ENCODE measurements at places on chromosomes 7 and 10.

GRCh38 chr10:43292755-43293676, 26.2 kb upstream of the RASGEF1A start:
- DNase-seq = peak; percentile 61

GRCh38 chr10:95815133-95815532, 59.2 kb downstream of the ENTPD1 start:
- DNase-seq = no peak

DNA sequence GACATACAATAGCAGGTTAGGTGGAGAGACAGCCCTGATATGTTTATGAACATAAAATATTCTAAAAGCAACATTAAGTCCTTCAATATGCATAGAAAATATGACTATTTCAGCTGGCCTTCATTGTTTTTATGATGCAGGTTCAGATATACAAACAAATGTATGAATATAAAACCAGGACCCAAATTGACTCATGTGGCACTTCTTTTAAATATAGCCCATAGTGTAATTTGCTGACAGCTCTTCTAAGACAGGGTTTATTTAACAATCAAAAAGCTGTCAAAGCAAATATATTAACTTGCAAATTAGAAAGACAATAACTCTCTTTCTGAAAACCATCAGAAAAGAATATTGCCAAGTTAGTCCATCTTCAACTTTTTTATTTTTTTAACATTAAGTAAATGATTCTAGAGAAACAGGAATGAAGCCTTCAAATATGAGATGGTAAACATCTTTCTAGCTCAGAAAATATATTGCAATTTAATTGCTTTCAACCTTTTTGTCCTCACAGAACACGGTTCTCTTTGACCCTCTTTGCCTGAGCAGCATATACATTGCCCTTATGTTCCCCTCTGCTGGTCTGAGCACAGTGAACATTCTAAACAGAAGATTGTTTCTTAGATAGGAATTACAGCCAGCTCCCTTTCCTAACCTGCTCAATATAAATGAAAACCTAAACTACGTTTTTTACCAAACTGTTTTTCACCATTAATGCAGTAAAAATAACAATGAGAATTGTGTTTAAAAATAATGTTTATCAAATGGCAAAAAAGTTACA, 82.8 kb downstream of the CACNA2D1 start:
- DNase-seq = no peak

DNA sequence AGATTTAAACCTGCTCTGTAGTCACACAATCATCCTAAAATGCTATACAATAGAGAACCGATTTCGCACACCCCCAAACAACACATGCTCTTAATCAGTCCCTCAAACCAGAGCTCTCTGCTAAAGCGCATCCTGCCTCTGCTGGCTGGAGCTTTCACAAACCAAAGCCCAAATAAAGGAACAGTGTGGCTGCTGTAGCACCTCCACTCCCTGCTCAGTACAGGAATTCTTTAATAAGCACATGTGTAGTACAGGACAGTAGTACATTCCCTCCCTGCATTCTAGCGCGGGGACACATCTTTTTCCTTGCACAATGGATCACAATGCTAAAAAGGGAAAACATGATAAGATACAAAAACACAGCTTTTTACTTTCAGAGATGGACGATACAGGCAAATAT, 684.6 kb downstream of the MAGI2 start:
- DNase-seq = no peak

DNA sequence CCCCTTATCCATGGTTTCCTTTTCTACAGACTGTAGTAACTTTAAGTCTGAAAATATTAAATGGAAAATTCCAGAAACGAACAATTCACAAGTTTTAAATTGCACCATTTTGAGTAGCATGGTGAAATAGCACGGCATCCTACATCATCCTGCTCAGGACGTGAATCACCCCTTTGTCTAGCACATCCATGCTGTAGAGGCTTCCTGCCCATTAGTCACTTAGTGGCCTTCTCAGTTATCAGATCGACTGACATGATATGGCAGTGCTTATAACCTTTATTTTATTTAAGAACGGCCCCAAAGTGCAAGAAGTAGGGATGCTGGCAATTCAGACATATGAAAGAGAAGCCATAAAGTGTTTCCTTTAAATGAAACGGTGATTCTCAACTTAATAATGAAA, 82.7 kb downstream of the CPXM2 start:
- peak; percentile 88 for DNase-seq

DNA sequence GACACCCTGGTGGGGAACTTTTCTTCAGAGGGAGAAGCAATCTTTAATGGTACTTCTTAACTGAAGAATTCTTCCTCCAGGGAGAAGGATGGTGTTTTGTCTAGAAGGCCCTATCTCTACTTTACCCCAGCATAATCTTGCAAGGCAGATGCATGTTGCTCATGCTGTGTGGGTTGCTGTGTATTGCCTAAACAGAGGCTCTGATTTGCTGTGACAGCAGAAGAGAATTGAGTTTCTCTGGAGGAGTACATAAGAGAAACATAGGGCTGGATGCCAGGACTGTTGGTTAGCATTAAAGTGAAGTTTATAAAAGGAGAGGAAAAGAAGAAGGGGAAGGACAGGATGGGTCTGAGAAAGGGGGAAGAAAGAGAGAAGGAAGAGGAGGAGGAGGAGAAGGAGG, 248.1 kb upstream of the HPS1 start:
- DNase-seq = no peak

DNA sequence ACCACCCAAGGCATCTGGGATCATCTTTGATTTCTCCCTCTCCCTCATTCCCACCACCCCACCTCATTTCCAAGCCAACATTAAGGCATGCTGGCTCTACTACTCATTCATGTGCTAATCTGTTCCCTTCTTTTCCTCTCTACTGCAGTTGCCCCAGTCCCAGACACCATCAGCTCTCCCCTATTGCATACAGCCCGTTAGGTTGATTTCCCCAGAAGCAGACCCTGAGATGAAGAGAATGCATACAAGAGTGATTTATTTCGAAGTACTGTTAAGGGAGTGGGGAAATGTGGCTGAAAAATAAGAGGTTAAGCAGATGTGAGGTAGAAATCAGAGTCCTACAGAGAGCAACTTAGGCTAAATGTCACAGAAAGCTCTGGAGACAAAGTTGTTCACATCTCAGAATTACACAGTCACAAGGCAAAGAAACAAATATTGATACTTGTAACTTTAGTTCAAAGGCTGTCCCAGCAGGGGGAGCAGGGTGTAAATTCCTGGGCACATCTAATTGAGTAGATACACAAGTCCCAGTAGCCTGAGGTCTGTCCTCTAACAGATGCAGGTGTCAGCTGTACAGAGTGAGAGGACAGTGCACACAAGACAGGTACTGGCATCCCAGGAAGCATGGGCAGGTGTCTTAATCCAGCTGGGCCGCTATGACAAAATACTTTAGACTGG, 20.9 kb downstream of the AKR1D1 start:
- DNase-seq = peak; percentile 49

DNA sequence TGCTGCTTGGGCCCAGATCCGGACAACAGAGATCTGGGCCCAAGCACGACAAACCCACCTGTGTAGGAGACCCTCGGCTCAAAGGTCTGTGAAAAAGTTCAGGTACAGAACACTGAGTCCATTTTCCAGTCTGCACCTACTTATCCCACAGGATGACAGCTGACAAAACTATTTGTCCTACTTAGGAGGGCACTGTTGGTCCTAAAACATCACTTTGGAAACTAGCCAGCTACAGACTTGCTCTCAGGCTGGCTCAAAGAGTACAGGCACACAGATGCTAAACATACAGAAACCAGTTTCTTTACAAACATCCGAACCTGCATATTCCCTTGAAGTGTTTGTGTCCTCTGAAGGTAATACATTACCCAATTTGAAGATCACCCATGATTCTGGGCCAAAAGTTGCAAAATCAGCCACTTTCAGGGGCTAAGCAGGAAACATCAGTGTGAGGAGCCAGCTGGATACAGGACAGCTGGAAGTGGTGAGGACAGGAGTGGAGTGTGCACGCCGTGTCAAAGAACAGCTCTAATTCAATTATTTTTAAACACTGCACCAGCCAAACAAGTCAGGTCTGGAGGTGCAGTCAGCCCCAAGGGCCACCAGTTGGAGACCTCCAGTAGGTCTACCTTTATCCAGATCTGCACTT, 88.5 kb downstream of the NOC3L start:
- DNase-seq = no peak

DNA sequence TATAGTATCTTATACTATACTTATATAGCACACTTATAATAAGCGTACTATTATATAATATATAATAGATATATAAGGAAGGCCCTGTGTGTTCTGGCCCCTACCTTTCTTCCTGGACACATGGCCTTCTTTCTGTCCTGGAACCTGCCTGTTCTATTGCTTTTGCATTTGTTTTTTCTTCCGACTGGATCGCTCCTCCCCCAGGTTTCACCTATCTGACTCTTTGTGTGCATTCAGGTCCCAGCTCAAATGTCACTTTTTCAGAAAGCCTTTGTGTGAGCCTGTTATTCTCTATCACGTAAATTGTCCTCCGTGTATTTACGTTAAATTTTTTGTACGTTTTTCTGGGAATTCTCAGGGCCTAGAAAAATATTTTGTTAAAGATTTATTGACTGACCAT, 2.9 kb upstream of the TRIM8 start:
- no peak for DNase-seq

DNA sequence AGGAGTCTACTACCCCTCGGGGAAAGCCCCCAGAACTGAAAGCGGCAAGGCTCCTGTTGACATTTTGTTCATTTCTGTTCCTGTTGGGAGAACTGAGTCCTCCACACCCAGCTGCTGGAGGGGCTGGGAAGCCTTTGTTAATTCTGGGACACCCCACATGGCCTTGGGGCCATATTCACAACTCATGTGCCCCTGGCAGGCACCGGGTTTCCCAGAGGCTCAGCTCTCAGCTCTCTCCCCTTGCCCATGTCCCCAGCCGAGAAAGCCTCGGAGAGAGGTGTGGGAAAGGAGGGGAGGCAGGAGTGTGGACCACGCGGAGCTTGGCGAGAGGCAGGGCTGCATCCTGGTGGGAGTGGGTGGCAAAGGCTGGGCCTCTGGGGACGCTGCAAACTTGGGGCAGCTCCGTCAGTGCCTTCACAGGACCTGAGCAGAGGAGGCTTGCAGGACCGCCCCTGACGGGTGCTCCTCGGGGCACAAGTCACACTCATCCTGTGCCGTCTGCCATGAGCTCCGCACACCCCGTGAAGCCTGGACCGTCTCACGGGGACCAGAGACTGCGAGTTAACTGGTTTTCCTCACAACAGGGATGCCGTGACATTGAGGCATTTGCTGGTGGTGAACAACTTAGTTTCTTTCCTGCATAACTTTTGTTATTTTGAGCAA, 140.9 kb downstream of the DNAJB6 start:
- DNase-seq = no peak

- DNase-seq = no peak
Measured at GRCh38 chr10:69850440-69850839, 48.7 kb downstream of the COL13A1 start.

DNA sequence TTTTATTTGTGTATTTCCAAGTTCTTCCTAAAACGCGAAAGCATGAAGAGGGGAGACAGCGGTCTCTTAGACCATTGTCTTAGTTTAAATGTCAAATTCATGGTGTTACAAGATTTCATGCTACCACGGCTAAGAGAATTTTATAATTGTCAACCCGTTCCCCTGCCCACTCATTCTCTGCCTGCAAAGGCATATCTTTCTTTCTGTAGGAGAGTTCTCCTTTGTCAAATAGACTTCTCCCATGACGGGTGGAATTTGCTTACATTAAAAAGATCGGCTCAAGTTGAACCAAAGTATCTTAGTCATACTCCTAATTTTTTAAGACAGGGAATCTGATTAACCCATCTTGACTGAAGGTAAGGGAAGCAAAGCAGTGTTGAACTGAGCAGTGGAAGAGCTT, 539.2 kb downstream of the REEP3 start:
- DNase-seq = no peak
